Esophagus muscularis mucosa (tissue), 4 donors: ENCODE measurements at places on chromosomes 16 and 17. TPM values are rescaled to one million over a fixed set of nuclear protein-coding genes. Genes with fewer than 3 reads are reported as not detected.

GRCh38 chr17:54980375-54980774 lies 11.8 kb downstream of the STXBP4 start:
- DNase-seq = no peak

DNA sequence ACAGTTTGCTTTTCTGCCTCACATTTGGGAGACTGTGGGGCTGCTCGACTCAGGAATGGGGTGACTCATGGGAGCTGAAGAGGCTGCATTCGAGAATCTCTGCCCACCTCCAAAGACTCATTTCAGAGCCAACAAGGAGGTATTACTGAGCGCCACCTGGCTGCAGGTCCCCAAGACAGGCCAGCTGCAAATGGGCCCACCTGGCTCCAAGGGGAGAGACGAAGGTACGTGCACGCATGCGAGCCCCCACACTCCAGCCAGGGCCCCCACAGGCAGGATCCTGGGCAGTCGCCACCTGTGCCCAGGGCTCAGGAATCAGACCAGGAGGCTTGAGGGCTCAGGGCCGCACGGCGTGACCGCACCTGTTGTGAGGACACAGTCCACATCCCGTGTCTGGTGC lies 6.0 kb downstream of the HAGHL start:
- DNase-seq = no peak

GRCh38 chr16:81996664-81997509 lies 14.4 kb downstream of the SDR42E1 start:
- DNase-seq = no peak

DNA sequence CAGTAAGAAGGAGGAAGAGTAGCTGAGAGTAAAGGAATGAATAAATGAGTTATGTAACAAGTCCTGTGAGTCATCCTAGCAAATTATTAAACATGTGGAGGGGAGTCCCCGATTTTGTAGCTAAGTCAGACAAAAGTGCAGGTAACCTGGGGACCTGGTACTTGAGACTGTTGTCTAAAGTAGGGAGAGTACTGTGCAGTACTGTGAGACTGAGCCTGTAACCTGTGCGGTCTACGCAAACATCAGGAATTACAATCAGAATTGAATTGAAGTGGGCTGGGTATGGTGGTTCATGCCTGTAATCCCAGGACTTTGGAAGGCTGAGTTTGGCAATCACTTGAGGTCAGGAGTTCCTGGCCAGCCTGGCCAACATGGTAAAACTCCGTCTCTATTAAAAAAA lies 35.7 kb downstream of the IKZF3 start:
- DNase-seq = no peak

- DNase-seq = no peak
Observed at GRCh38 chr16:76780556-76780955, 410.4 kb upstream of the MON1B start.

GRCh38 chr17:28901866-28902818 lies 737 bp downstream of the DHRS13 start:
- DNase-seq = no peak

- no peak for DNase-seq
Observed at GRCh38 chr16:50902457-50902856, 160.6 kb downstream of the CYLD start.

Gene CDH11
- 47.8 TPM for total RNA-seq

Gene TUFM
- 106 TPM for total RNA-seq

Gene PLD2
- 9.6 TPM for total RNA-seq

DNA sequence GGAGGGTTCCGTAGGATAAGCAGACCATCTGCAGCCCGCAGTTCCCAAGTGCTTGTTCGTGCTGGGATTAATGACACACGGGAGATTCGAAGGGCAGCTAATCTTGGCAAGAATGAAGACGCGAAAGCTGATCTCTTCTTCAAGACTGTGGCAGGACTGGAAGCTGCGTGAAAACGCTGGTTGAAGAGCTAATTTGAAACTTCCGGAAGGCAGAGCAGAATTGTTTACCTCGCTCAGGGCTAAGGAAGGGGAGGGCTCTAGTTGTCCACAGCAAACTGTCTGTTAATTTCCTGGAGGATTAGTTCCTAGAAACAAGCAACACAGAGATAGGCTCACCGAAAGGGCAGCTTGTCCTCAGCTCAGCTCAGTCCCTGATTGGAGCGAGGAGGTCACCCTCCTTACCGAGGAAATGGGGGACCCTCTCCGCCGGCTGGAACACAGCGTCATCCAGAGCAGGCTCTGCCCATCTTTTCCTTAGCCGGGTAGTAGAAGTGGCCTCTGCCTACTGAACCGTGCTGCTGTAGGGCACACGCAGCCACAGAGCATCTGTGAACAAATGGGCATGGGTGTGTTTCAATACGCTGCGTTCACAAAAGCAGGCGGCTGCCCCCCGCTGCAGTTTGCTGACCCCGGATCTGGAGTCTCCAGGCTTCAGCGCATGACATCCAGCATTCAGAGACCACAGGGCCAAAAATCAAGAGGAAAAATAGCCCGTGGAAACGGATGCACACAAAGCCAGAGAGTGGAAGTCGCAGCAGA lies 16.7 kb upstream of the BAIAP2 start:
- no peak for DNase-seq

- no peak for DNase-seq
Observed at GRCh38 chr17:77475016-77475976, 334.5 kb downstream of the SEC14L1 start.

Gene ITGAD
- total RNA-seq = not detected

Gene GLIS2
- 32.6 TPM for total RNA-seq

DNA sequence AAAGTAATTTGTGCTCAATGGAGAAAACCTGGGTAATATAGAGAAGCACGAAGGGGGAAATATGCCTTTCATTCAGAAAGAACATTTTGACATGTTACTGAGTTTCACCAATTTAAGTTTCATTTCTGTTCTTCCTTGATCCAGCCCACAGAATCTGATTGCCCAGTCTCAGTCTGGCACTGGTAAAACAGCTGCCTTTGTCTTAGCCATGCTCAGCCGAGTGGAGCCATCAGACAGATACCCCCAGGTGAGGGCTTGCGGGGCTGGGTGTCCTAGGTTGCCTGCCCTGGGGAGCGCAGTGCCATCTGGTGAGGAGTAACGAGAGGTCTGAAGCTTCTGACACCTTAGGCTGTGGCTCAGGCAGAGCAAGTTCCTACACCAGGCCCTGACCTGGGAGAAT lies 17.7 kb downstream of the DDX19A start:
- DNase-seq = no peak
